Tibial nerve (tissue), 4 donors: ENCODE measurements at places on chromosomes 2 and 18.
A peak's percentile ranks its signal among the peaks of the same experiment; 100 is the strongest.

GRCh38 chr18:47898055-47898454, 32.4 kb downstream of the SMAD2 start:
- no peak for DNase-seq

DNA sequence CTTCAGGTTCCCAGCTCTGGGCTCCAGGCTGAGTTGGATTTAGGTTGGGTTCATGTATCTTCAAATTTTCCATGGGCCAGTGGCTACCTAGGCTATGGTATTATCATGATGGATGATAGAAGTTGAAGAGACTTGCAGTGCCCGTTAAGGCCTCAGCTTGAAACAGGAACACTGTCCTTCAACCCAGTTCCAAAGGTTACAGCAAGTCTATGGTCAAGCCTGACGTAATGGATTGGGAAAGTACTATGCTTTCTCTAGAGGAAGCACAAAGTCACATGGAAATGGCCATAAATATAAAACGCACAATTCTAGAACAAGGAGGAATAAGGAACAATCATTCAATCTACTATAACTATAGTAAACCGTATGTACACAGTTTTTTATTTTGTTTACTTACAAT, 593.2 kb downstream of the ZEB2 start:
- no peak for DNase-seq

- no peak for DNase-seq
These were observed 23.6 kb upstream of the ZNF512 start for GRCh38 chr2:27559228-27559627.

DNA sequence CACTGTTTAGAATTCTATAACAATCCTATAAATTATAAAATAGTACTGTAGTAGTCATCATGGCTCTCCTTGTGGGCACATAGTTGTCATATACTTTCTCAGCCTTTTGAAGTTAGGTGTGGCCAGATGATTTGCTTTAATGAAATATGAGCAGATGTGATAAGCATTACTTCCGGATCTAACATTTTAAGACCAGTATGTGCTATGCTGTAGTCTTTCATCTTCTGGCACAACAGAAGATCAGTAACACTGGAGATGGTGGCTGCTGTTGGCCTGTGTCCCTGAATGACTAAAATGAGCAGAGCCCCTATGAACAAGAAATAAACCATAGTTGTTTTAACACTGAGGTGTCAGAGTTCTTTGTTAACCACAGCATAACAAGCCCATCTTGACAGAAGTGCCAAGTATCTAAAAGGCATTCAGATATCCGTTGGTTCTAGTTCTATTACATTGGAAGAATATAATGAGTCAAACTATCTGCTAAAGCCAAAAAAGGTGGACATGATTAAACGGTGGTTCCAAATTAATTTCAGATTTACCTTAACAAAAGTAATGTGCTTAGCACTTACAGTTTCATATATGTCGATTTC, 6.3 kb downstream of the MEX3C start:
- no peak for DNase-seq

DNA sequence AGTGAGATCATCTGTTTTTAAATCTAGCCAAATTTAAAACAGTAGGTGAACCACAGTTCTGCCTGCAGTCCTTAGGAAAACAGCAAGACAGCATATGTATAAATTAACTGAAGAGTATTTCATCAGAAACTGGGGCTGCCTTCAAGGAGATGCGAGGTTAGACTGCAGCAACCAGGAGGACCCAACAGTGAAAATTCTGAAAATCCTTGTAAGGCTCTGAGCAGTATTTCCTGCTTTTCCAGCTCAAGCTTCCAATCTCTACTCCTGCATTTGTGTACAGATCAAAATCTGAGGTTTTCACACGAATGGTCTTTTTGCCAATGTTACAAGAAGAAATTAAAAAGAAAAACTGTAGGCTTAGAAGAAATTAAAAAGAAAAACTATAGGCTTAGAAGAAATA, 43.7 kb downstream of the CERKL start:
- no peak for DNase-seq

- DNase-seq: no peak
These were observed 19.1 kb upstream of the GPR55 start for GRCh38 chr2:230944123-230944653.

- peak; percentile 2 for DNase-seq
These were observed 183.8 kb downstream of the MYCN start for GRCh38 chr2:16123856-16124780.
